ENCODE measurements at places on chromosomes 2 and 18. TPM values are rescaled to one million over a fixed set of nuclear protein-coding genes. Genes with fewer than 3 reads are reported as not detected.

ELAC1 gene
- total RNA-seq: 6.5 TPM

DNA sequence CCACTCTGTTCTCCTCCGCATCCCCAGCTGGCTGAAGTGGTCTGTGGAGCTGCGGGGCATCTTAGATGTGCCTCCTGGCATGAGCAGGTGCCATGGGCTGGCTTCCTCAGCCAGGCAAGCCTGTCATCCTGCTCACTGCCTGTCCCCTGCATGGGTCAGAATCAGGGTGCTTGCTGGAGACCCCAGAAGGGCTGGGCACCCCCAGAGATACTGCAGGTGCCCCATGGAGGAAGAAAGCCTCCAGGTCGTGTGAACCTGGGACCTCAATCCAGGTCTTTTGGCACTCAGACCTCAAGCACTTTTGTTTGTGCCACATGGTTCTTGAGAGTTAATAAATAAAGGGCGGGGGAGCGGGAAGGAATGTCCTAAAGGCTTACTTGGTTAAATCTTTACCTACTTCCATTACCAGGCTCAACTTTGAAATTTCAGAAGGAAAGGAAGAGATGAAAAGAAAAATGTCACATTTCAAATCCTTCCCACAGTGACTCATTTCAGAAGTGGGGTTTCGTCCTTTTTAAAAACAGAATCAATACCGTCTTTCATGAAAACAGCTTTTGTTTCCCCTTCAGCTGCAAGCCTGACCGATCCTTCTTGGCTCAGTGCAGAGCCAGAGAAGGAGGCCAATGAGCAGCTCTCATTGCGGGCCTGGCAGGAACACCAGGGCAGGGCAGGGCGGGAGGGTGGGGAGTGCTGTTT lies 69.9 kb downstream of the RHOB start:
- no peak overlapping the region for H3K4me3 ChIP-seq
- no peaks in the 10 kb centered on the region for H3K27me3 ChIP-seq
- no peaks in the 10 kb centered on the region for H3K36me3 ChIP-seq
- DNase-seq: peak; percentile 89

GRCh38 chr2:197340591-197340990 lies 30.0 kb upstream of the ANKRD44 start:
- no peaks in the 10 kb centered on the region for H3K36me3 ChIP-seq
- no peak overlapping the region for H3K4me3 ChIP-seq
- no peaks in the 10 kb centered on the region for H3K4me1 ChIP-seq
- no peak for DNase-seq
- no peak overlapping the region for H3K27ac ChIP-seq
- no peaks in the 10 kb centered on the region for H3K27me3 ChIP-seq

- no peaks in the 10 kb centered on the region for H3K4me1 ChIP-seq
- no peak for DNase-seq
- no peak overlapping the region for H3K4me3 ChIP-seq
- no peaks in the 10 kb centered on the region for H3K36me3 ChIP-seq
- no peak overlapping the region for H3K27ac ChIP-seq
- no peaks in the 10 kb centered on the region for H3K27me3 ChIP-seq
Measured at GRCh38 chr2:608297-608696, 68.9 kb downstream of the TMEM18 start.

DNA sequence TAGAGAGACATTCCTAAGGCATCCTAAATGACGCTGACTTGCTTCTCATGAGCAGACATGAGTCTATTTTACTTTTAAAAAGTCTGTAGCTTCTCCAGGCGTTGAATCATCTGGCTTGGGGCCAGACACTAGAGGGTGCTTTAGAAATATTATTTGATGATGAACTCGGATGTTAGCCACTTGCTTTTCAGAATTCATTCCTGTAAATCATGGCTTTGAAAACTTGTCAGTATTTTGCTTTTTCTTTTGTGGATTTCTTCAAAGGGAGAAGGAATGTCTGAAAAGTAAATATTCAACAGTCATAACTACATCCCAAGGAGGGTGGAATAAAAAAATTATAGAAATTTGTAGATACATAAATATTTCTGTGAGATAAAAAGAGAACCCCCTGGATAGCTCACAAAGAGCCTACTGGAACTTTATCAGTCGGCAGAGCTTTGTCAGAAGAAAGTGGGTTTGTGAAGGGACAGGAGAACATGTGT lies 370.8 kb downstream of the OSR1 start:
- no peak for DNase-seq
- H3K4me3 ChIP-seq: no peak overlapping the region
- H3K27ac ChIP-seq: peak overlapping the region; percentile 85
- H3K36me3 ChIP-seq: no peaks in the 10 kb centered on the region

DNA sequence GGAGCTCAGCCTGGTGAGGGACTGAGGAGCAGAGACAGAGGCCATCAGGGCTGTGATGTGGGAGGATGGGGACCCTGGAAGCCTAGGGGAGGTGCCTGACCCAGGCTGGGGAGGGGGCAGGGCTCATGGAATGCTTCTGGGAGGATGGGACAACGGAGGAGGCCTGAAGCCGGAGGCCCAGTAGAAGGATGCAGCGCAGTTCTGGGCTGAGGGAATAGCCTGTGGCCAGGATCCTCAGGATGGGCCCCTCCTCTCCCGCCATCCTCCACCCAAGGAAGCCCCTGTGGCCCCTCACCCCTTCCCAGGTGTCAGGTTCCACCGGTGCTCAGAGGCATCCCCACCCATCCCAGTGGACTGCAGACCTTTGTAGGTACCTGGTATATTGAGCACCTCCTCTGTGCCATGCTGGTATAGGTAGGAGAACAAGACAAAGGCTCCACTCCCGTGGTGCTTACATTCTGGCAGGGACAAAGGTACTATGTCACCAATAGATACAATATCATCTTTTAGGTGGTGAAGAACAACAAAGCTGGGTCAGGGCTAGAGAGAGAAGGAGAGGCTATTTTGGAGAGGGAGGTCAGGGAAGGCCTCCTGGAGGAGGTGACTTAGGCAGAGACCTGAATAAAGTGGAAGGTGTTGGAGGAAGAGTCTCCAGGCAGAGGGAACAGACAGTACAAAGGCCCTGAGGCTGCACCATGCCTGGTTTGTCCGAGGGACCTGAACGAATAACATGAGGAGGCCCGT lies 2.7 kb downstream of the ZAP70 start:
- H3K4me3 ChIP-seq: no peak overlapping the region
- peak; percentile 74 for DNase-seq
- no peak overlapping the region for H3K27ac ChIP-seq

DNA sequence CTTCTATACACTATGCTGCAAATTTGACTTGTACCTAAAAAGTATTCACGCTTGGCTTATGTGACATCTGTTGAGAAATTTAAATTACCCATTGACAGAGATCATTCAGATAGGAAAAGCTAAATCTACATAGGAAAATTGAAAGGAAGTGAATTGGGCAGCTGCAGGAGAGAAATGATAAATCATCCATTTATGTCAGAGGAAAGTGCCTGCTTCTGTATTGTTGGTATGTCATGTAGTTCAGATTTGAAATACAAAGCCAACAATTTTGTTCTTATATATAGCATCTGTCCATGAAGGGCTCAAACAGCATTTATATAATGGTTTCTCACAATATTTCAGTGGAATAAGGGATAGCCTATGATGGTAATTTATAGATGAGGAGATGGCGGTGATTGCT lies 17.6 kb downstream of the LINC00305 start:
- H3K27ac ChIP-seq: no peak overlapping the region
- H3K36me3 ChIP-seq: no peaks in the 10 kb centered on the region
- no peak overlapping the region for H3K4me3 ChIP-seq
- no peaks in the 10 kb centered on the region for H3K27me3 ChIP-seq
- H3K4me1 ChIP-seq: no peaks in the 10 kb centered on the region

DNA sequence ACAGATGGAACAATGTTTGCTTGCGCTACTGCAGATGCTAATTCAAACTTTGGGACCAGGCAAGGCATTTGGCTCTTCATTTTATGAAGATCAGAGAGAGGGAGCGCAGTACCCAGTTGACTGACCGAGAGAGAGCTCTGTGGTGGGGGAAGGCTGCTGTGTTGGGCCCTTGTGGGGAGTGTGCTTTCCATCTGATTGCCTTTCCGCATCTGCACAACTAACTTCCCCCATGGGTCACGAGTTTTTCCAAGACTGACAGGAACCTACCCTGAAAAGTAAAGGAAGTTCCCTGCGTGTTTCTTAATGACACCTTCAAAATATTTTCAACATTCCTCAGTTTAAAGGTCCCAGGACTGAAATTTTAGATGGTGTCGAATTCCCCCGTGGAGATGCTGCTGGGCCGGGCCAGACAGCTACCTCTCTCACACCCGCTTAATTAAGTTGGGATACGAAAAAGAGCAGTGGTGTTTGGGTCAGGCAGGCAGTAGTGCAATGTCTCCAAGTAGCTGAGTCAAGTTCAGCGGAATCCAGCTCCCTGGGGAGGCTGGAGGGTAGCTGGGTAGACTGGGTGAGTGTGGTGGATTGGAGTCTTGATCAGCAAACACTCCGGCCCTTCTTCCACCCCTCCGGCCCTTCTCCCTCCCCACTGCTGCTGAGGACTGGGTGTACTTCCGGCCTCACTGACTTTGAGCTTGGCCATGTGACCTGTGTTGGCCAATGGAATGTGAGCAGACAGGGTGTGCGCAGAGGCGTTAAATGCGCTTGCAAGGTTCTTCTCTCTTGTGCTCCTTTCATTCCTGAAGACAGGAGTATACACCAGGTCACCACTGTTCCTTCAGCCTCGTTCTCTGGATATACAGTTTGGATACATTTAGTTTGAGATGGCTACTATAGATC lies 2.3 kb upstream of the ARHGAP25 start:
- H3K27me3 ChIP-seq: peaks cover 28% of the 10 kb centered on the region
- no peak overlapping the region for H3K27ac ChIP-seq
- H3K4me1 ChIP-seq: no peaks in the 10 kb centered on the region
- no peak for DNase-seq
- H3K36me3 ChIP-seq: no peaks in the 10 kb centered on the region

DNA sequence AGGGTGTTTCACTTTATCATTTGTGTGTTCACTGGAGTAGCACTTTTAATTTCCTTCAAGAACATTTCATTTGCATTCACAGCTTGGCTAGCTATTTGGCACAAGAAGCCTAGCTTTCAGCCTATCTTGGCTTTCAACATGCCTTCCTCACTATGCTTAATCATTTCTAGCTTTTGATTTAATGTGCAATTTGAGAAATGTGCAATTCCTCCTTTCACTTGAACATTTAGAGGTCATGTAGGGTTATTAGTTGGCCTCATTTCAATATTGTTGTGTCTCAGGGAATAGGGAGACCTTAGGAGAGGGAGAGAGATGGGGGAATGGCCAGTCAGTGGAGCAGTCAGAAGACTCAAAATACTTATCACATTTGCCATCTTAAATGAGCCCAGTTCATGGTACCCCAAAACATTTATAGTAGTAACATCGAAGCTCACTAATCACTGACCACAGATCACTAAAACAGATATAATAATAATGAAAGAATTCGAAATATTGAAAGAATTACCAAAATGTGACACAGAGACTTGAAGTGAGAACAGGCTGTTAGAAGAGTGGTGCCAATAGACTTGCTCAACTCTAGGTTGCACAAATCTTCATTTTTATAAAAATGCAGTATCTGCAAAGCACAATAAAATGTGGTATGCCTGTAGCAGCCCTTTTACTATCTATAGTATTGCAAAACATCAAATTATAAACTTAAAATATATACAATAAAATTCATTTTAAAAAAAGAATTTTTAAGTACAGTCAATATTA lies 561.2 kb downstream of the METTL4 start:
- no peaks in the 10 kb centered on the region for H3K4me1 ChIP-seq
- H3K27me3 ChIP-seq: no peaks in the 10 kb centered on the region
- no peak for DNase-seq
- no peak overlapping the region for H3K4me3 ChIP-seq

GRCh38 chr18:48488388-48488850 lies 50.4 kb upstream of the CTIF start:
- H3K4me1 ChIP-seq: peaks cover 45% of the 10 kb centered on the region
- DNase-seq: no peak
- no peak overlapping the region for H3K4me3 ChIP-seq
- H3K36me3 ChIP-seq: no peaks in the 10 kb centered on the region
- peak overlapping the region; percentile 35 for H3K27ac ChIP-seq
